Testis (tissue), 5 donors: ENCODE measurements at places on chromosomes 5 and 9. TPM values are rescaled to one million over a fixed set of nuclear protein-coding genes. Genes with fewer than 3 reads are reported as not detected.
A peak's percentile ranks its signal among the peaks of the same experiment; 100 is the strongest.

DNA sequence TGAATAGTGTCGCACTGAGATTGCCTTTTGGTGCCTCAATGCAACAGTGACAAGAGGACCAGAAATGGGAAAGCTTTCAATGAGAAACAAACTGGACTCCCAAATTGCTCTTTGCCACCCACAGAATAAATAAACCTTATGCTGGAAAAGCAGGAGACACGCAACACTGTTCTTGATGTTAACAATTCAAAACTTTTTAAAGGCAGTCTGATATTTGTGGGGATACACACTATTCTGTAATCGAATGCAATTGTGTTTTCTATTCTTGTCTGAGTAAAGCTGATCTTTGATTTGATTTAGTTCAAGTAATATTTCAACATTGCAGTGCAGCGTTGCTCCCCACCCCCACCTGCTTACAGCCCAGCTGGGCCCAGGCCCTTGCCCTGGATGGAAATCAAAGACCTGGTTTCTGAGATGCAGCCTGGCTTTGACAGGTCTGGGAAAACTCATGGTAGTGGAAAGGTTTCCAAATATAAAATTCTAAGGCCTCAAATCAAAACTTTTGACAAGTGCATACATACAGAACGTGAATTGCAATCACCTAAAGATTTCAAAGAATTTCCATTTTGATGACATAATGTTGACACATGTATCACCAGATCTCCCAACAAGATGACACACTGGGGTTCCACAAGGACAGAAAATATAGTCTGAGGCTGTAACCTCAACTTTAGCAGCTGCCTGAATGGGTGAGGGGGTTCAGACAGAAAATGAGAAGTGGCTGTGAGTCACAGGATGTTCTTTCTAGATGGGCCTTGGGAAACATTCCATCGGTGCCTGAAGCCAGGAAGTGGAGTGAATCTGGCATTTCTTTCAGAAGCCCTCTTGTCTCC lies 55.1 kb downstream of the ABCA1 start:
- DNase-seq, result peak; percentile 69
- no peaks in the 10 kb centered on the region for H3K27me3 ChIP-seq
- no peak overlapping the region for H3K4me3 ChIP-seq
- peak overlapping the region; percentile 11 for H3K27ac ChIP-seq
- H3K36me3 ChIP-seq, result no peaks in the 10 kb centered on the region

DNA sequence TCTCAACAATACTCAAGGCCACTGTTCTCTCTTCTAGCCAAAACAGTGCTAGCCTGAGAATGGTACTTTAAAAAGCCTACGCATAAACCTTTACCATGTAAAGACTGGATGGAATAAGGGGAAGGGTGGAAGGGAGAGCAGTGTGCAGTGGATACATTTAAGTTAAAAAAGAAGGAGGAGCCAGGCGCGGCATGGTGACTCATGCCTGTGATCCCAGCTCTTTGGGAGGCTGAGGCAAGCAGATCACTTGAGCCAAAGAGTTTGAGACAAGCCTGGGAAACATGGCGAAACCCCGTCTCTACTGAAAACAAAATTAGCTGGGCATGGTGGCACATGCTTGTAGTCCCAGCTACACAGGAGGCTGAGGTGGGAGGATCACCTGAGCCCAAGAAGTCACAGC lies 127.7 kb upstream of the KIF2A start:
- no peaks in the 10 kb centered on the region for H3K4me1 ChIP-seq
- DNase-seq, result no peak
- no peaks in the 10 kb centered on the region for H3K27me3 ChIP-seq
- H3K4me3 ChIP-seq, result no peak overlapping the region

DNA sequence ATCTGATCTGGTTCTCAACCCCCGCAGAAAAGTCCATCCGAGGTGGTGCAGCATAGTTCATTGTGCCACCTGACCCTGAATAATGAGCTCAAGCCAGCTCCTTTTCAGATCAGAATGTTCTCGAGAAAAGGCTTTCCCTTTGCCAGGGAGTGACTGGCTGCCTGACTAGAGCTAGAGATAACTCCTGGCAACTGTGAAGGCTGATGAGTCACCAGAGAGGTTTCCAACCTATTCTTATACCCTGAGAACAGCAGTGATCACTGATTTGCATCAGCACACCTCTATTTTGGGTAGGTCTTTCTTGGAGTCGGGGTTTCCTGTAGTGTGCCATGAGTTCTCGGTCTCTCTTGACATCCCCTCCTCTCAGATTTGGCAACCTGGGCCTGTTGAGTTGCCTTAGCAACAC lies 127.9 kb downstream of the PIK3R1 start:
- no peak overlapping the region for H3K4me3 ChIP-seq
- peak overlapping the region; percentile 66 for H3K27ac ChIP-seq
- peak; percentile 83 for DNase-seq
- H3K4me1 ChIP-seq, result peaks cover 13% of the 10 kb centered on the region
- no peaks in the 10 kb centered on the region for H3K27me3 ChIP-seq
- no peaks in the 10 kb centered on the region for H3K36me3 ChIP-seq

- no peak for DNase-seq
- H3K27ac ChIP-seq, result no peak overlapping the region
Measured at GRCh38 chr5:92911293-92911692, 669.7 kb downstream of the NR2F1-AS1 start.

- no peaks in the 10 kb centered on the region for H3K36me3 ChIP-seq
- H3K4me3 ChIP-seq, result no peak overlapping the region
- H3K4me1 ChIP-seq, result no peaks in the 10 kb centered on the region
- no peak for DNase-seq
Measured at GRCh38 chr9:98811051-98811650, 3.7 kb downstream of the GALNT12 start.

DNA sequence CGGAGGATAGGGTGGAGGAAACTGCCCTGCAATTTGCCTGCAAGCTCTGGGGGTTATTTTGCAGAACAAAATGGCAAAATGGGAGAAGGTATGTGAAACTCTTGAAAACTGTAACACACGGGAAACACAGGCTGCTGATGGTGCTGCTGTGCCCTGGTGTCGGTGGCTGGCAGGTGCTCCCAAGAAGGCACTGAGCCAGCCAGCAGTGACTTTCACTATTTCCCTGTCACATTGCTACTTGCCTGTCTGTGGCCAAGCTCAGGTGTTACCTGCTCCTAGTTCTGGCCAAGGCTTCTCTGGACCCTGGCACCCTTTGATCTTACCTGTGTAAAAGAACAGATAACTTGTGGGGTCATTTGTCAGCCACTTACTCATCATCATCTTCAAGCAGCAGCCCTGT lies 102.2 kb downstream of the CMYA5 start:
- no peaks in the 10 kb centered on the region for H3K4me1 ChIP-seq
- no peak overlapping the region for H3K4me3 ChIP-seq
- DNase-seq, result no peak

- no peaks in the 10 kb centered on the region for H3K27me3 ChIP-seq
- no peaks in the 10 kb centered on the region for H3K36me3 ChIP-seq
- H3K4me1 ChIP-seq, result peaks cover 6% of the 10 kb centered on the region
- H3K27ac ChIP-seq, result no peak overlapping the region
- peak; percentile 51 for DNase-seq
- H3K4me3 ChIP-seq, result no peak overlapping the region
Measured at GRCh38 chr9:94623253-94623652, 16.1 kb downstream of the FBP1 start.

DNA sequence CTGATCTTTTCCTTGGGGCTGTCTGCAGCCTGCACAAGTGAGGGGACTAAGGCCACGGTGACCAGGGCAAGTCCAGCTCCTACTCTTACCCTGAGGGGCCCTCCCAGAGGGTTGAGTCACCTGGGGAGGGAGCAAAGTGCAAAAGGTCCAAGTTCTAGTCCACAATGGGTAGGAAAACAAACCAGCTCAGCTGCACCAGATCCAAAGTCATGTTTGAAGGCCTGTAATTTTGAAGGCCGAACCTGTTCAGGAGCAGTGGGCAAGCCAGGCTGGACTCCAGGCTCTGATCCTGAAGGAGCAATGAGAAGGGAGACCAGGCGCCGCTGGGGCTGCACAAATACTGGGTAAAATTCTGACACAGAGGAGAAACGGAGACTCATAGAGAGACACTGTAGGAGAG lies 15.8 kb upstream of the TCF7 start:
- no peak overlapping the region for H3K4me3 ChIP-seq
- no peaks in the 10 kb centered on the region for H3K27me3 ChIP-seq
- DNase-seq, result no peak
- no peaks in the 10 kb centered on the region for H3K4me1 ChIP-seq
- no peaks in the 10 kb centered on the region for H3K36me3 ChIP-seq

GRCh38 chr9:125549891-125550885 lies 156.8 kb downstream of the MAPKAP1 start:
- no peak overlapping the region for H3K4me3 ChIP-seq
- peaks cover 31% of the 10 kb centered on the region for H3K4me1 ChIP-seq
- no peak overlapping the region for H3K27ac ChIP-seq
- peak; percentile 35 for DNase-seq
- H3K36me3 ChIP-seq, result no peaks in the 10 kb centered on the region

DNA sequence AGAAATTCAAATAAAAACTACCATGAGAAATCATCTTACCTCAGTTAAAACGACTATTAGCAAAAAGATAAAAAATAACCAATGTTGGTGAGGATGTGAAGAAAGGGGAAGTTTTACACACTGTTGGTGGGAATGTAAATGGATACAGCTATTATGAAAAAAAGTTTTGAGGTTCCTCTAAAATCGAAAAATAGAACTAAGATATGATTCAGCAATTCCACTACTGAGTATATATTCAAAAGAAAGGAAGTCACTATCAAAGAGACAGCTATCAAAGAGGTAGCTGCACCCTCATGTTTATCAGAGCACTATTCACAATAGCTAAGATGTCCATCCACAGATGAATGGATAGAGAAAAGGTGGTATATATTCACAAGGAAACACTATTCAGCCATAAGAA lies 1888.4 kb downstream of the MAT2B start:
- no peak overlapping the region for H3K27ac ChIP-seq
- H3K4me3 ChIP-seq, result no peak overlapping the region
- H3K4me1 ChIP-seq, result no peaks in the 10 kb centered on the region
- DNase-seq, result no peak
- no peaks in the 10 kb centered on the region for H3K27me3 ChIP-seq
- H3K36me3 ChIP-seq, result no peaks in the 10 kb centered on the region

GRCh38 chr5:3833566-3833965 lies 237.9 kb downstream of the IRX1 start:
- H3K36me3 ChIP-seq, result no peaks in the 10 kb centered on the region
- H3K27me3 ChIP-seq, result no peaks in the 10 kb centered on the region
- H3K4me1 ChIP-seq, result no peaks in the 10 kb centered on the region
- DNase-seq, result no peak
- H3K27ac ChIP-seq, result no peak overlapping the region
- no peak overlapping the region for H3K4me3 ChIP-seq

DNA sequence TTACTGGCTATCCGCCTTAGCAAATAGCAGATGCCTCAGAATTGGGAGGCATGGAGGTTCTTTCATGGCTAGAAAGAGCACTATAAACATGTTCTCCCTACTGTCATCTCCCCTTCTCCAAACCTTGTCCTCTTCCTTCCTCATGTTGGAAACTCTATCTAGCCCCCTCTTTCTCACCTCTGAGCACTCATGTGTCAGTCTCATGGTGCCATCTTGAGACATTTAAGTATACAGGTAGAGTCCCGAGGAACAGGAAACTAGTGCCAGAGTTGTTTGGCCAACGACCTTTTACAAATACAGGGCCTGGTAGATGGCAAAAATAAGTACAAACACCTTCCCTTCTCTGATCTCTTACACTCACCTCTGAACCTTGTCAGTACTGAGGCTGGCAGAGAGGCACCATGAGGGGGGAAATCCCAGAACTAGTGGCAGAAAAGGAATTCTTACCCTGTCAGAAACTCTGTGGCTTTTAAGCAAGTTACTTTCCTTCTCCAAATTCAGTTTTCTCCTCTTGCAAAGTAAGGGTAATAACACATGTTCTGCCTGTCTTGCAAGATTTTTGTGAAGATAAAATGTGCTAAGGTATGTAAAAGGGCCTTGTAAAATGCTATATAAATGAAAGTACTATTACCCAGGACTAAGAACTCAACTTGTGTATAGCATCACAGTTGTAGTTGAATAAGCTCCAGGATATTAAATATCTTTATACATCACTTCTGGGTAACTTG lies 94.1 kb upstream of the SNX2 start:
- H3K27me3 ChIP-seq, result no peaks in the 10 kb centered on the region
- H3K27ac ChIP-seq, result no peak overlapping the region
- no peak for DNase-seq

GRCh38 chr9:124309667-124310084 lies 51.9 kb downstream of the NEK6 start:
- H3K36me3 ChIP-seq, result no peaks in the 10 kb centered on the region
- no peaks in the 10 kb centered on the region for H3K4me1 ChIP-seq
- no peak overlapping the region for H3K27ac ChIP-seq
- no peak for DNase-seq
- no peaks in the 10 kb centered on the region for H3K27me3 ChIP-seq
- H3K4me3 ChIP-seq, result no peak overlapping the region

- no peak overlapping the region for H3K4me3 ChIP-seq
- H3K36me3 ChIP-seq, result no peaks in the 10 kb centered on the region
- no peak overlapping the region for H3K27ac ChIP-seq
- no peak for DNase-seq
- no peaks in the 10 kb centered on the region for H3K4me1 ChIP-seq
Measured at GRCh38 chr9:115690786-115691496, 462.6 kb upstream of the PAPPA start.

GRCh38 chr9:69027355-69028097 lies 8.0 kb upstream of the FXN start:
- no peak overlapping the region for H3K27ac ChIP-seq
- H3K4me3 ChIP-seq, result no peak overlapping the region
- H3K36me3 ChIP-seq, result no peaks in the 10 kb centered on the region
- DNase-seq, result peak; percentile 56
- no peaks in the 10 kb centered on the region for H3K4me1 ChIP-seq

DNA sequence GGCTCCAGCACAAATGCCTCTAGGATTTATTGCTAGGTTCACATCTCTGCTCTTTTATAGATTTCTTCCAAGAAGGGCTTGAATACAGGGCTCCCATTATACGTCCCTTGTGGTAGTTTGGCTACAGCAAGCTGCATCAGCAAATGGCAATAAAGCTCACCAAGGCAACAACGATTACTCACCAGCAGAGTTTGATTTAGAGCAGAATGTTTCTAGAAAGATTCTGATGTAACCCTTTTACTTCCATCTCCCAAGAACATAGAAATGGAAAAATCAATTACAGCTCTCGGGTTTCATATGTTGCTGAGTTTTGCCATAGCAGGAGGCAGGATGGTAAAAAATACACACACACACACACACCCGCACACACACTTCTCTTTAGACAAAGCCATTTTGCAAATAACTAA lies 124.2 kb upstream of the TNPO1 start:
- no peaks in the 10 kb centered on the region for H3K4me1 ChIP-seq
- H3K4me3 ChIP-seq, result no peak overlapping the region
- no peak for DNase-seq
- no peaks in the 10 kb centered on the region for H3K36me3 ChIP-seq
- no peaks in the 10 kb centered on the region for H3K27me3 ChIP-seq
- no peak overlapping the region for H3K27ac ChIP-seq

Gene TMEM171
- polyA plus RNA-seq, result 1.1 TPM

Gene LRRC19
- polyA plus RNA-seq, result 0.38 TPM

Gene ANKRD18B
- polyA plus RNA-seq, result 6.3 TPM

Gene ZNF169
- 5.7 TPM for polyA plus RNA-seq

Gene ACTBL2
- polyA plus RNA-seq, result 0.15 TPM

Gene CCNJL
- 23.6 TPM for polyA plus RNA-seq

Gene NMUR2
- polyA plus RNA-seq, result 3.6 TPM
